ENCODE measurements at places on chromosomes 7 and 10.
A peak's percentile ranks its signal among the peaks of the same experiment; 100 is the strongest.

DNA sequence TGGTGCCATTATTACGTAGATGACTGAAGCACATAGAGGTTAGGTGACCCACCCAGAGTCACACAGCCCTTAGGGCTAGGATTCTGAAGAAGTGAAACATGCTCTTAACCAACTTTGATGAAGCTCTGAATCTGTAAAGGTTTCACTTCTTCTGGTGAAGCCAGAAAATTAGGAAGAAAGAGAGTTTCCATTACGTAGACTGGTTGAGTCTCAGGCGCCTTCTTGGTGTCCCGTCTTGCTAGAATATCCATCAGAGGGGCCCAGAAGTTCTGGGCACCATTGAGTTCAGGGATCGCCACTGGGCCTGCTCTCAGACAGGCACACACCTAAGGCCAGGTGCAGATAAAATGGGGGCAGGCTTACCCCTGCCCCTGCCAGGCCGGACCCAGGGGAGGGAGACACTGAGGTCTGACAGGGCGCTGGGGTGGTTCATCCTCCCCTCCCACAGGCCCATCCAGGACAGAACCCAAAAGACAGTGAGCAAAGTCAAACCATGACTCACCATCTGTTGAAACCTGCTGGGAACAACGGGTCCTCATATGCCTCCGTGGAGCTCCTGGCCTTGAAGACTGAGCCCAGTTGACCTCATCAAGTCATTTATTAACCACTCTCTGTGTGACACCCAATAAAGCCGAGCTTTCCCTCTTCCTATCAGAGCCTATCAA, 33.2 kb downstream of the DRGX start:
- peaks cover 8% of the 10 kb centered on the region for H3K4me1 ChIP-seq
- H3K4me3 ChIP-seq = no peak overlapping the region
- no peaks in the 10 kb centered on the region for H3K36me3 ChIP-seq
- no peak for DNase-seq
- H3K27ac ChIP-seq = no peak overlapping the region
- no peaks in the 10 kb centered on the region for H3K27me3 ChIP-seq

GRCh38 chr7:151077705-151078232, 2.8 kb downstream of the FASTK start:
- DNase-seq = no peak
- peaks cover 9% of the 10 kb centered on the region for H3K4me1 ChIP-seq
- no peaks in the 10 kb centered on the region for H3K27me3 ChIP-seq
- H3K36me3 ChIP-seq = peaks cover 1% of the 10 kb centered on the region

DNA sequence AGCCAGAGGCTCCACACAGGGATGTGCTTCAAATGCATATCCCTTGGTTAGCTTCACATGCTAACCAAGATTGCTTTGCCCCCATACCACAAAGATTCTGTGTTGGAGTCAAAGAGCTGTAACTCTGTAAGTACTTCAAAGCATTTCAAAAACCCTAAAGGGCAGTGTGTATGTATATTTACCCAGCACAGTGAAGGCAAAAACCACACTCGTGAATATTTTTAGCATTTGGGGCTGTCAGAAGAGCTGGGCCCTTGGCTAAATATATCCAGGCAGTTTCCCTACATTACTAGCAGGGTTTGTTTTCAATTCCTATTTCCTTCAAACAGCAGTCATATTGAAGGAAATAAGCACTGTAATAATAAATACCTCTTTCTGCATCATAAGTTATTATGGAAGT, 84.2 kb upstream of the STEAP1B start:
- H3K4me1 ChIP-seq = peaks cover 13% of the 10 kb centered on the region
- no peak overlapping the region for H3K4me3 ChIP-seq
- H3K27ac ChIP-seq = no peak overlapping the region
- no peak for DNase-seq
- no peaks in the 10 kb centered on the region for H3K36me3 ChIP-seq
- no peaks in the 10 kb centered on the region for H3K27me3 ChIP-seq

DNA sequence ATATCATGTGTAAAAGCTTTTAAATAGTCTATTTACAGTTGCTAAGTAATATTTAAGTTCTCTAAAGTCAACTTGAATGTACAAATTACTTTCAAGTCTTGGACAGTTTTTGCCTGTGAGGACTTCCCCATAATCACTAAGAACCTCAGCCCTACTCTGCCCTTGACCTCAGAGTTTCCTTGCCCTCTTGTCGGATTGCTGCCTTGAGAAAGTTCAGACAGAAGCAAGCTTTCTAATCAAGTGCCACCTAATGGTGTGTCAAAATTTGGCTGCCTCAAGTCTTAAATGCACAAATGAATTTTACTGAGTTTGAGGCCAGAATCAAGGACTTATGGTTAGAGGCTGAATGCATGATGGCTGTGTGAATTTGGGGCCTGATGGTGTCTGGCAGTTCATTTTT, 88.3 kb upstream of the KAT6B start:
- no peaks in the 10 kb centered on the region for H3K4me1 ChIP-seq
- no peaks in the 10 kb centered on the region for H3K27me3 ChIP-seq
- H3K36me3 ChIP-seq = no peaks in the 10 kb centered on the region
- DNase-seq = peak; percentile 10
- H3K27ac ChIP-seq = no peak overlapping the region

- no peaks in the 10 kb centered on the region for H3K36me3 ChIP-seq
- H3K27ac ChIP-seq = no peak overlapping the region
- H3K27me3 ChIP-seq = no peaks in the 10 kb centered on the region
These were observed 24.1 kb upstream of the MINDY3 start for GRCh38 chr10:15884447-15884846.
